Psoas muscle (tissue), 8 donors: ENCODE measurements at places on chromosomes 4 and X. TPM values are rescaled to one million over a fixed set of nuclear protein-coding genes. Genes with fewer than 3 reads are reported as not detected.
A peak's percentile ranks its signal among the peaks of the same experiment; 100 is the strongest.

DNA sequence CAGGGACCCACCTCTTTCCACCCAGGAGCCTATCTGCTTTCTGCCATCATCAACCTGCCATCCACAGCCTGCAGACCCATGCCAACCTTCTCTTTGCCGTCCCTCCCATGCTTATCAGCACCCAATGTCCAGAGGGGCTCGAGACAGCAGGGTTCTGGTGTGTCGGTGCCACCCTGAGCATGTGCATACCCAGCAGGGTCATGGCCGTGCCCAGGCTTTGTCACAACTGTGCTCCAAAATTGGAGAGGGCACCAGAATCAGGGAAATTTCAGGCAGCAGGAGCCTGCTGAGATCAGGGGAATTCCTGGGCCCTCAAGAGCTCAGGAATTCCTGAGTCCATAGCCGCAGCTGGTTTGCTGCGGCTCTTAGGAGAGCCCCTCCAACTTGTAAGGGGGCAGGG, 330.6 kb downstream of the CCSER1 start:
- DNase-seq: no peak

GRCh38 chr4:26459054-26459755, 31.1 kb downstream of the CCKAR start:
- no peak for DNase-seq

Gene MAGEC3
- not detected for total RNA-seq

- DNase-seq: peak; percentile 66
Measured at GRCh38 chrX:132488819-132489577, at the start of gene MBNL3. TSS of gene MBNL3 (minus strand) at chrX:132489038. CDS start at chrX:132439611, 49,427 bp downstream.

DNA sequence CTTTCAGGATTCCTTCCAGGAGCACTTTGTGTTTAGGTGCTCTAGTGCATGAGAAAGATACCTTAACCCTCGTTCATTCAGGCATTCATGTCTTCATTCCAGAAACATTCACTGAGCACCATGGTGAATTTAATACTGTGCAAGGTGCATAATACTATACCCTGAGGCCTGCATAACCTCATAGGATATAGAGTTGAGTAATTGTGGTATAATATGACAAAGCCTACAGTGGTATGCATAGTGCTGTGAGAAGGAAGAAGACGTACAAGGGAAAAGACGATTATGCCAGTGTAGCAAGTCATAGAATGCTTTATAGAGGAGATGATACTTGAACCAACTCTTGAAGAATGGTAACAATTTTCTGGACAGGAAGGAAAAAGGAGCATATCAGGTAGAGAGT, 34.3 kb downstream of the MTM1 start:
- DNase-seq: no peak

GRCh38 chr4:10104211-10104990, 12.2 kb downstream of the WDR1 start:
- DNase-seq: no peak

DNA sequence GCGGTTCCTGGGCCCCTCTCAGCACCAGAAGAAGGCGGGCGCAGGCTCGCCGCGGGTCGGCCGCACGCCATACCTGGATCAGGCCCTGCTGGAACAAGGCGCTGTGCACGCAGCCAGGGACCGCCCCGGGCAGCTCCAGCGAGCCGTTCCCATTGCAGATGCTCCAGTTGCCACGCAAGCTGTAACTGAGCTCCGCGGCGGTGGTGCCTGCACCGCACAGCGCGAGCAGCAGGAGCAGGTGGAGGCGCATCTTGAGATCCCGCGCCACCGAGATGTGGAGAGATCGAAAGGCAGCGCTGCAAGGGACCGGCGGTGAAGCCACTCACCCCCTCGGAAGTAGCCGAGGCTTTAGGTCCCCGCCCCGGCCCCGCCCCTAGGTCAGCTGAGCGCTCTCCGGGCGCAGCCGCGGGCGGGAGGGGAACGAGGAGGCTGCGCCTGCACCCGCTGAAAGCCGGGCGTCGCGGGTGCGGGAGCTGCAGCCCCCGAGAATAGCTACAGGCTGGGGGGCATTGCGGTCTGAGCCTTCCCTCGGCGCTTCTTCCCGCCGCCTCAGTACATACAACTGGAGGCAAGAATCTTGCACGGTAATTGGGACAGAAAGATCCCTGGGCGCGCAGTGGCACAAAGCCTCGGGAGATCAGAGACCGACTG, at the start of gene MANBA:
Gene MANBA (minus strand): TSS at position 324 of the 651 bp plus-strand sequence. CDS start 74 bp downstream, at position 250.
- peak; percentile 91 for DNase-seq

GRCh38 chr4:53235547-53235946, 130.3 kb downstream of the SCFD2 start:
- DNase-seq: no peak

- no peak for DNase-seq
Measured at GRCh38 chr4:126752702-126753101, 880.1 kb upstream of the INTU start.

- DNase-seq: no peak
Measured at GRCh38 chrX:48532161-48532560, 7.4 kb upstream of the TBC1D25 start.

GRCh38 chrX:75786290-75786689, 1.2 kb upstream of the MAGEE2 start:
- no peak for DNase-seq
